Stimulated activated CD8-positive, alpha-beta memory T cell treated with anti-CD3 and anti-CD28 coated beads, Interleukin-15, amount 100 ng/mL, for 4 hours (primary cell): ENCODE measurements at places on chromosomes 13 and 19.

DNA sequence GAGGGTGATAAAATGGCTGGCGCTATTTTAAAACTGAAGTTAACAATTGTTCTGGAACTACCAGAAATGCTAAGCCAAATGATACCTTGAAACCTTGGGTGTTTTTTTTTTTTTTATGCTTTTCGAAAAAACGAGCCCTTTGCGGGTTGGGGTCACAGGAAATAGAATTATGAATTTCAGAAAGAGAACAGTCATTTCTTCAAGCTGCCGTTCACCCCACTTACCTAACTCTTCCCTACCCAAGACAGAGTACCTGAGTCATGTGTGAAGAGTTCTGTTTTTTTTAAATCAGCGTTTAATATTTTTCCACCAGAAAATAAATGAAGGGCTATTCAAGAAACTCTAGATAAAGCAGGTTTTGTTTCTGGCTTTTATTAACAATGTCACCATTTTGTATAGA is 35.3 kb downstream of the KLF2 start:
- no peak for DNase-seq

DNA sequence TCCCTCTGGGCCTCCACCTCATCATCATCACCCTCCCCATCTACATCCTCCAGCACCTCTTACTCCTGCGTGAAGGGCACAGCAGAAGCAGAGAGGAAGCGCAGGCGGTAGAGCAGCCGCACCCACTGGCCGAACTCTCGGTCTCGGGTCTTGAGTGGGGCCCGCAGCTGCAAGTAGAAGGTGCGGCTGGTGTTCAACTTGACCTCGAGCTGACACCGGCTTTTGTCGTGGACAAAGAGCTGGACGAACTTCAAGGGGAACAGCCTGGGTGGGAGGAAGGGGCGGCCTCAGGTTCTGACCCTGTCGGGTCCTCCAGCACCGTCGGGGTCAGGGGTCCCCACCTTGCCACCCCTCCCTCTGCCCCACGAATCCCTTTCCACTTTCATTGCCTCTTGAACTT is 8.7 kb upstream of the EMC10 start:
- DNase-seq = no peak

DNA sequence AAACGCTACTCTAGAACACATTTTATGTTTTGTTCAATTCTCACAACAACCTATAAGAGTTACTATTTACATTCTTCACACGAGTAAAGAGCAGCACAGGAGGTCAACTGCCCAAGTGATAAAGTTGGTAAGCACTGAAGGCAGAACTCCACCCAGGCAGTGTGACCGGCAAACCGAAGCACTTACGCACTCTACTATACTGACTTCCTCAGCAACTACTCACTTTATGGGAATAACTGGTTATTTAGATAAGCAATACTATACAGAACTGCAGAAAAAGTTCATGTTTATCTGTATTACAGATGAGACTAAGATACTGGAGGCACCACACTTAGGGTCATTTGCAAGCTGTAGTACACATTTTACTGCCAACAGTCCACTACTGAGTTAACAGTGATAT is 28.8 kb downstream of the FOXO1 start:
- DNase-seq = no peak

GRCh38 chr19:57249329-57249728 is 8.9 kb downstream of the ZNF805 start:
- no peak for DNase-seq

DNA sequence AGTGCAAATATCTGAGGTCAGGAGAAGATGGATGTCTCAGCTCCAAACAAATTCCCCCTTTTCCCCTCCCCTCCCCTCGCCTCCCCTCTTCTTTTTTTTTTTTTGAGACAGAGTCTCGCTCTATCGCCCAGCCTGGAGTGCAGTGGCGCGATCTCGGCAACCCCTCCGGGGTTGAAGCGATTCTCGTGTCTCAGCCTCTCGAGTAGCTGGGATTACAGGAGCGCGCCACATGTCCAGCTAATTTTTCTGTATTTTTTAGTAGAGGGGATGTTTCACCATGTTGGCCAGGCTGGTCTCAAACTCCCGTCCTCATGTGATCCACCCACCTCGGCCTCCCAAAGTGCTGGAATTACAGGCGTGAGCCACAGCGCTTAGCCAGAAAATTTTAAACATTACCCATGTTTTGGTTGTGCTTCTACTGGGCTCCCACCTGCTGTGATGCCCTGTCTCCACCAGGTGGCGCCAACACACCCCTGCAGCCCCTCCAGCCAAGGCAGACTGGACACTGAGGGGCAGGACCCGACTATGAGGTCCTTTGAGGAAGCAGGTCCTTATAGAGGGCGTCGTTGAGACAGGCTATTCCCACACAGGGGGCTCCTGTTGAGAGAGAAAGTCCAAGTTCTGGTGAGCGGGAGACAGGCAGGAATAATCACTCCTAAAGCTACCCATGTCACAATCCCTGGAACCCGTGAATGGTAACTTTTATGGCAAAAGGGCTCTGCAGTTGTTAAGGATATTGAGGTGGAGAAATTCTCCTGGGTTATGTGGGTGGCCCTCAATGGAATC is 6.3 kb downstream of the ERICH4 start:
- DNase-seq = peak; percentile 42

DNA sequence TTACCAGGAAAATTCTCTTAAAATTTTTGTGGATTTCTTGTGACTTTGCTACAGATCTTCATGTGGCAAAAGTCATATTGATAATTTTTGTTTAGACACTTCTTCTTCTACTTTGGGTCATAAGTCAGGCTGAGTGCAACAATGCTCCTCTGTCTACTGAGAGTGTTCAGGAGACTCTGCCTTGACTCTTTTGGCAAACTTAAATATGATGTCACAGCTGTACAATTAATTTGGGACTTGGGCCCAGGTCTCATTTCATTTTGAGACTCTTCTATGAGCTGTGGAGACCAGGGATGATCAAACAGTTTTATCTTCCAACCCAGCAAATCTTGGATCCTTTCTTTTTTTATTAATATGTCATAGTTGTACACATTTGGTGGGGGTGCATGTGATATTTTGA is 19.7 kb upstream of the IPO5 start:
- DNase-seq = no peak

GRCh38 chr13:113915012-113915763 is 51.3 kb upstream of the GAS6 start:
- DNase-seq = no peak
